ENCODE measurements at places on chromosomes 3 and 15.

DNA sequence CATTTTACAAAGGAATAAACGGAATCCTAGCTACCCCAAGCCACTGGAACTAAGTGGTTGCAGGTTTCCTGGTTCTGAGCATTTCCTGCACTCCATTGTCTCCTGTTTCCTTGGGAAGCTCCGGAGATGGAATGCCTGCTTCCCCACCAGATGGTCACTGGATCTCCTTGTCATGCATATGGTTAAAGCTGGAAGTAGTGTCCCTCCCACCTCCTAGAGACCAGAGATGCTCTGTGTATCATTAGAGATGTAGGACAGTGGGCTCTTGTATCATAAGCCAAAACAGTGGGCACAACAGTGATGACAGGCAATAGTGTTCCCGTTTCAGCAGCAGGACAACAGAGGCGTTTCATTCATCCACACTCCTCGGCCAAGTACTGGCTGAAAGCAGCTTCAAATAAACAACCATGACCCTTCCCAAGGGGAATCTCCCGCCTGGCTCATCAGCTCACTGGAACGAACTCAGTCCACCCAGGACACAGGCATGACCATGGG lies 136.2 kb upstream of the EIF1B start:
- DNase-seq, result peak; percentile 48

DNA sequence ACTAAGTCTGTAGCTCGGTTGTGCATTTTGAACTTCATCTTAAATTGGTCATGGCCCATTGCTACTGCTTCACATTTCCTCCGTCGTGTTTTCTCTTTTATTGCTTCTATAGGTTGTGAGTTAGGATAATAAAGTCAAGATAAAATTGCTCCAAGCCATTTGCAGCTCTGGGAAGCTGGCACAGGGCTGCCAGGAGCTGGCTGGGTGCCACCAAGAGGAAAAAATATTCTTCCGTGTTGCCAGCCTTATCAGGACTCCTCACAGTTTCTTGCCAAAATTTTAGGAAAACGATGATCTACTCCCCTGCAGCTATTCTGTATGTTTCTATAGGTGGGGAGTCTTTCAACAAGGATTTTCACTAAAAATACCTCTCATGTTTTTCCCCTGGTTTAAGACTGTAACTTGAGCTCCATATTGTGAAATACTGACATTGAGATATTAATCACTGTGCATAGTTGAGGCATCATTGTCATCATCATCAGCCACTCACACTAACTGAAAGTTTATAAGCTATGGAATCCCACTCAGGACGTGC lies 55.4 kb upstream of the PIAS1 start:
- DNase-seq, result no peak

- no peak for DNase-seq
Observed at GRCh38 chr15:55879181-55879580, 114.2 kb downstream of the NEDD4 start.

GRCh38 chr15:76059320-76060117 lies at the start of gene TMEM266:
TMEM266 (plus strand) TSS chr15:76059985; CDS start chr15:76134264, 74,279 bp downstream.
- peak; percentile 13 for DNase-seq

DNA sequence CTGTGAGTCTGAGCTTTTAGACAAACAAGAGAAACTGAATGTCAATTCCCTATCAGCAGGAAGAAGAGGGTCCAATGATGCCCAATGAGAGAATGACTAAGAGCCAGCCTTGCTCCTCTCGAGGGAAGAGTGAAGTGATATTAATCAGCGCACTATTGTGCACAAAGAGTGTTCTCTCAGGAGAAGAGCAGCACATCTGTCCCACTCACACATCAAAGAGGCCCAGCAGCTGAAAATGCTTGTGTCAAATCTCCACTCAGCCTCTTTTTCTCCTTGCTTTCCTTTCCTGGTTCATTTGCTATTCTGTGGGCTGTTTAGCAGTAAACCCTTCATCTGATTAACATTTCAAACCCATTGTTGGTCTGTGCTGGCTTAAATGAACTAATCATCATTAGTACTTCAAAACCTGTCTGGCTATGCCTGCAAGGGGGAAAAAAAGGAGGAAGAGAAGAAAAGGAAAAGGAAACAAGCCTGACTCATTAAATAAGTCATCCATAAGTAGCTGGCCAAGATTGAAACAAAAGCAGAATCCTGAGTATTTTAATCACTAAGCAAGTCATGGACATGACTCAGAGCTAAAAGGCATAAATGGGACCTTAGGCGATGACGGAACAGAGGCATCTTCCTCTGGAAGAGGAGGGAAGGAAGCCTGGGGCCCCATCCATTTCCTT lies 912.7 kb downstream of the TUSC7 start:
- DNase-seq, result peak; percentile 48

DNA sequence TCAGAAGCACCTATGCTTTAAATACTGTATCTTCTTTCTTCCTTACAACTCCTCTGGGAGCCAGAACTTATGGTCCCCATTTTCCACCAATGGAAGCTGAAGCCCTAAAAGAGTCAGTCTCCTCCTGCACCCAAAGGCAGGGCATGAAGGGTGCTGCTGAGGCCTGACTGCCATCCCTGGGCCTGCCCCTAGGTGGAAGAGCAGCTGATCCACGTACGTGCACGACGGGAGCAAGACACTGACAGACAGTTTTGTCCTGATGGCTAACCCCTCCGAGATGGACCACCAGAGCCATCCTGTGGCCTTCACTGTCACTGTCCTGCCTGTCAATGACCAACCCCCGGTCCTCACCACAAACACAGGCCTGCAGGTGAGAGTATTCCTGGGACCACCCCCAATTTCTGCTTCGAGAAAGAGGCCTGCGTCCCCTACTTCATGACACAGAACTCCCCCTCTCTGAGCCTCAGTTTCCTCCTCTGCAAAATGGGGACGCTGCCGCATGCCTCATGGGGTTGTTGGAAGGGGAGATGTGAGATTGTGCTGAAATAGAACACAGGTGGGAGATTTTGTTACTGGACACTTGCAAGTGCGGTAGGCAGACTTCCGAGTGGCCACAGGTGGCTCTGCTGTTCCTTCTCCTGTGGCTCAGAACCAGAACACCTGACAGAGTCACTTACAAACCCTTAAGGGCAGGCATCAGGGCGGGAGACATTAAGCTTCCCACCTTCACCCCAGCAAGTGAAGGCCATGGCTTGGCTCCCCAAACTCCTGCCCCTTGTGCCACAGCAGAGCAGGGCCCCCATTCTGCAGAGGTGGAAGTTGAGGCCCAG lies 175.4 kb downstream of the TBC1D2B start:
- no peak for DNase-seq

GRCh38 chr3:9552252-9552999 lies 1.2 kb downstream of the LHFPL4 start:
- peak; percentile 38 for DNase-seq

- no peak for DNase-seq
Observed at GRCh38 chr15:64152507-64153387, 1.2 kb downstream of the SNX22 start.

DNA sequence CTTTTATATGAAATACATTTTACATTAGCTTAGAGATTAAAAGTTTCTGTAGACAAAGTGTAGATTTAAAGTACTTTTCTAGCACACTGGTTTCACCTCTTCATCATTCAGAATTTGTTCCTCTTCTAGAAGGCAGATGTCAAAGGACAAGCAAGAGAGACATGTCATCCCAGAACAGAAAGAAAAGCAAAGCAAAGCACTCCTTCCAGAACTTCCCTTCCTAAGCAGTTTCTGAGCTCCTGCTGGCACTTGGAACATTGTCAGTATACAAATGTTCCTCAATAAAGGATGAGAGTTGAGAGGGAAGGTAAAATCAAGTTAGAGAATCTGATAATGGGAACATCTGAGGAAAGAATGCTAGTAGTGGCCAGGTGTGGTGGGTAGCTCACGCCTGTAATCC lies 26.2 kb downstream of the TMOD3 start:
- DNase-seq, result no peak

DNA sequence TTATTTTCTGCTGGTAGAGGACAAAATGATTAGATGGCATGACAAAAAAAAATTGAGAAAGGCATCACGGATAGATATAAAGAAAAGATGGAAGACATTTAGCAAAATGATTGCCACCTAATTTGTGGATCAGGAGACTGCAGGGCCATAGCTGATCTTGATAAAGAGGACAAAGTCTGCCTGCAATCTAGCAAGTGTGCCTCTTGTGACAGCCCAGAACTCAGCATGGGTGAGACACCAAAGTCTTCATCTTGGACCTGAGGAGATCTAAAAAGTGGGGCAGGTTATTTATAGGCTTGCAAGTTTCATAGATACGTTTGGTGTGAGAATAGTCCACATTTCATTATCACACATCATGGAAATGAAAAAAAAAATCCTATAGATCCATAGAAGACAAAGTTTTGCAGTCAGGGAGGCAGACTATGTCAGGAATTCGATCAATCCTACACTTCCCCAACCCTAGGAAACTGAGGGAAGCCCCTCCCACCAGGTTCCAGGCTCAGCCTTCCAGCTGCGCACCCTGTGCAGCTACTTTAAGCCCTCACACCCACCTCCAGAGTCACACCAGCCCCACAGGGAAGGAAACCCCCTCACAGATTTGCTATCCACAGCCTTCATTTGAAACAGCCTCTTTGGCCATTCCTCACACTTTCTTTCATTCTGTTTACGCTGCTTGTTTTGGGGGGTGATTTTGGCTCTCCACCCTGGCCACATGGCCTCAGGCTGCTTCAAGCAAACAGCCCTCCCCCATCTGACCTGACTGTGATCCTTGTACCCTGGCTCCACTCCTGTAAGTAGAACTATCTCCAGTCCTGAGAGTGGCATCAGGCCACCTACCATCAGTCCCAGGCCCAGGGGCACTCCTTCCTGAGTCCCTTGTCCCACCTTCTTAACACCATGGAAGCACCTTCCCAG lies 28.1 kb upstream of the KLHL6 start:
- DNase-seq, result no peak

GRCh38 chr3:179713643-179714090 lies 60.8 kb downstream of the USP13 start:
- DNase-seq, result no peak

GRCh38 chr3:57998366-57999283 lies 9.6 kb upstream of the FLNB start:
- peak; percentile 98 for DNase-seq

DNA sequence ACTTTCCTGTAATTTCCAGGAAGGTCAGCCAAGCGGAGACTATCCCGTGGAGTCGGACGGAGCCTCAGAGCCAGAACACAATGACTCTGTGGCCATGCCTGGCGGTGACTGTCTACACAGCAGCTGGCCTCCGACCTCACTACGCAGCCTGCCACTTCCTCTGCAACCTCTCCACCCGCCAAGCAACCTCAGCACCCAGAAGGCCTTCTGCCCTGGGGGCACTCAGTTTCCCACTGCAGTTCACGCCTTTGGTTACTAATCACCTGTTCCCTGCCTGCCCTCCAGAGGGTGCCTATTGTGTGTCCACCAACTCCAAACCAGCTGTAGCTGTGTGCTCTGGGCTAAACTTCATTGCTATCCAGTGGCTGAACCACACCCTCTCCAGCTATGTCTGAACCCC lies 44.0 kb downstream of the TM2D3 start:
- DNase-seq, result no peak

DNA sequence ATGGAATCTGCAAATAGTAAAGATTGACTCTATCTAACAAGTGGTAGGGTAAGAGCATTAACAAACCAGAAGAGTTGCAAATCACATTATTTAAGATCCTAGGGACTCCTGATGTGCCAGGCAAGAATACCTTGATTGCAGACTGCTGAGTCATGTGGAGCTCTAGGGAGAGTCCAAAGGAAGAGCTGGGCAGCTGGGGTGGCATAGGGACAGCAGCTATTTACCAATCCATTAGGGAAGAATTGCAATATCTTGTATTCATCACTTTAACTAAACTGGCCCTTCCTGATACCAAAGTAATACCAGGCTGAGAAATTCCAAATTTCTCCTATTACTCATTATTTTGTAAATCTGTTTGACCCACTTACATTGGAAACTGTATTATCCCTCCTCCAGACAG lies 52.2 kb upstream of the ACP3 start:
- DNase-seq, result no peak

DNA sequence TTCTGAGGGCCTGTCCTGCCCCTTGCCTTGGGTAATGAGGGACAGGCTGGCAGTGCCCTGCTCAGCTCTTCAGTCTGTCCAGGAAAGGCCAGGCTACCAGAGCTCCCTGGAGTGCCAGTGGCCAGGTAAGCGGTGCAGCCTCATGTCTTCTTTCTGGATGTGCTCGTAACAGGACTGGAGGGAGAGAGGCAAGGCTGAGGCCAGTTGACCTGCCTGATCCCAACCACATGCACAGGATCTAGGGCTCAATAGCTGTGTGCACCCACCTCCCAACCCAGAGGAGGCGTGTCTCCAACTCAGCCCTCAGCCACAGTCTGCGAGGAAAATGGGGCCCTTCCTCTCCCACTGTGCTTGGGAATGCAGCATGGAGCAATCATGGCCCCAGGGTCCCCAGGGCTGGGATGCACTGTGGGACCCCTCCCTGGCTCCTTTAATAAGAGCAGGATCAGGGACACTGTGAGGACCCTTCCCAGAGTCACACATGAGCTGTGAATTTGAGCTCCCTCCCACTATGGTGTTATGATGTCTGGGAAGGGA lies 22.5 kb downstream of the ALS2CL start:
- no peak for DNase-seq

- no peak for DNase-seq
Observed at GRCh38 chr3:171306631-171307030, 153.6 kb downstream of the TNIK start.

- no peak for DNase-seq
Observed at GRCh38 chr3:123488645-123489347, 39.9 kb upstream of the ADCY5 start.

DNA sequence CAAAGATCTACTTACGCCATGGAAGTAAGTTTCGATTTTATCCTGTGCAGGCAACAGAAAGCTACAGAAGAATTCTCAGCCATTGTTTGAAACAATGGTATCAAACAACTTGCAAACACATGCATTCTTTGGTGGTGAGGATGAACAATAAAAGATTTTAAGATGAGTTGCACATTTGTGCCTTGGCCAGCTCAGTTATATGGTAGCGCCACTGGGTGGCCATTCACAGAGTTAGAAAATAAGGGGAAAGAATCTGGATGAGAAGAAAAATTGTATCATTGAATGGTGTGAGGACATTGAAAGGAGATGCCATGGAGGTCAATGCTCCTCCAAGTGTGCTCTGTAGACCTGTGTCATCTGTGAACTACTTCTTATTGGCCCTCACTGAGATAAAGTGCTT lies 11.6 kb downstream of the CADPS start:
- no peak for DNase-seq
